ENCODE measurements at places on chromosomes 3 and 15.

- no peak for DNase-seq
Measured at GRCh38 chr15:32829436-32829835, 111.6 kb downstream of the GREM1 start.

- DNase-seq: no peak
Measured at GRCh38 chr15:67256051-67256450, 1.5 kb downstream of the IQCH start.

GRCh38 chr3:39150148-39150802, 3.1 kb downstream of the CSRNP1 start:
- DNase-seq: no peak

GRCh38 chr3:45544024-45544716, 50.4 kb upstream of the LIMD1 start:
- no peak for DNase-seq

Data from activated T-cell treated with anti-CD3 and anti-CD28 coated beads for 24 hours (primary cell).